ENCODE measurements at places on chromosomes 11 and 22.
A peak's percentile ranks its signal among the peaks of the same experiment; 100 is the strongest.

- peak; percentile 11 for DNase-seq
Observed at GRCh38 chr11:32792948-32793475, 1.4 kb downstream of the CCDC73 start.

DNA sequence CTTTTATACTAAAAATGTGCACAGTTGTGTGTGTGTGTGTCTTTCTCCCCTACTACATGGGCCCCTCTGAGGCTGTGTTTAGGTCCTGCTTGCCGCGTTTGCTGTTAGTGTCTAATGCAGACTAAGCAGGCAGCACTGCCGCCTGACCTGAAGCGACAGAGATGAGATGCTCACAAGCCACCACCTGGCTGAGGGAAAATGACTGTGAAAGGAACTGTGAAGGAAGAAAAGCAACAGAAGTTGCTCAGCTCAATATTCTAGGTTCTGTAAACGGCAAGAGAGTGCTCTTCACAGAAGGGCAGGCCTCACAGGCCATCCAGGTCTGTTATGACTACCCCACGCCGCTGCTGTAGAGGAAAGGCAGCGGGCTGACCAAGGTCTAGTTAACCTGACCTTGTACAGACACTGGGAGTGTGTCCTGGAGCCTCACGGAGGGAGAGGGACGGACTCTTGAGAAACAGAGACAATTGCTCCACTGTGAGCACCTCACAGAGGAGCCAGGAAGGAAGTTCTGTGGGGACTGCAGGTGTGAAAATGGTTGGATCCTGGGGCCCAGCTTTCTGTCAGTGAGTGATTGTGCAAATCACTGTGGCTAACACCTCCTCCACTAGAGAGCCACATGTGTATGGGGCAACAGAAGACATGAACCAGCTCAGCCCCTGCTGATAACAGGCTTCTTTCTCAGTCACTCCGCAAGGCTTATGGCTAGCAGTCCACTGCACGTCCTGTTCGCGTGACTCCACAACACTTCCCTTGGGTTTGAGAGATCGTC, 31.3 kb upstream of the YPEL1 start:
- DNase-seq = no peak

- no peak for DNase-seq
Observed at GRCh38 chr11:114909866-114910265, 231.5 kb downstream of the NXPE2 start.

DNA sequence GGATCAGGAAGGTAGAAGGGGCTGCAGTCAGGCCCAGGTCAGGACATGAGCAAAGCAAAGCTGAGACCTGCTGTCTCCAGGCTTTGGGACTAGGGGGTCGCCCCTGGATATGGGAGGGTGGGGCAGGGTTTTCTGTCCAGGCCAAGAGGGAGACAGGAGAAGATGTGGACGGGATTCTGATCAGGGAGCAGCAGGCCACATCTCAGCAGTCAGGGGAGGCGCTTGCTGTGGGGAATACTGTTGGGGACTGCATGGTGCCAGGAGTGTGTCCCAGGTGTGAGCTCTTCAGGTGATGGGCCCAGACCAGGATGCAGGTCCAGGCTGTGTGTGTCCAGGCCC, 29.3 kb downstream of the IGLL5 start:
- no peak for DNase-seq

GRCh38 chr11:79276736-79277325, 164.0 kb downstream of the TENM4 start:
- no peak for DNase-seq

DNA sequence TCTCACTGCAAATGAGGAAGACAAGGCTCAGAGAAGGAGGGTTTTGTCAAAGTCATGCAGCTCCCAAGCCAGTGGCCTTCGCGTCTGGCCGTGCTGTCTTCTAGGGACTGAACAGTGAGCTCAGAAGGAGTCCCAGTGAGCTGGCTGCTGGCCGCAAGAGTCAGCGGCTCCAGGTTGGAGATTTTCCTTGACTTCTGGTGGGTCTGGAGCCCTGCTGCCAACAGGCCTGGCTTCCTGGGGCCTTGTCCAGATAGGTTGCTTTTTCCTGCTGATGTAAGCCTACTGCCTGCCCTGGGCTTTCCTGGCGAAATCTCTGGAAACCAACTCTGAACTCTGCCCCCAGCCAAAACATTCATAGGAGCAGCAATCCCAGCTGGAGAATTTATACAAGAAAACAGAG, 272.7 kb upstream of the CADM1 start:
- no peak for DNase-seq

- DNase-seq = no peak
Observed at GRCh38 chr11:84045146-84045545, 759.0 kb upstream of the CCDC90B start.

DNA sequence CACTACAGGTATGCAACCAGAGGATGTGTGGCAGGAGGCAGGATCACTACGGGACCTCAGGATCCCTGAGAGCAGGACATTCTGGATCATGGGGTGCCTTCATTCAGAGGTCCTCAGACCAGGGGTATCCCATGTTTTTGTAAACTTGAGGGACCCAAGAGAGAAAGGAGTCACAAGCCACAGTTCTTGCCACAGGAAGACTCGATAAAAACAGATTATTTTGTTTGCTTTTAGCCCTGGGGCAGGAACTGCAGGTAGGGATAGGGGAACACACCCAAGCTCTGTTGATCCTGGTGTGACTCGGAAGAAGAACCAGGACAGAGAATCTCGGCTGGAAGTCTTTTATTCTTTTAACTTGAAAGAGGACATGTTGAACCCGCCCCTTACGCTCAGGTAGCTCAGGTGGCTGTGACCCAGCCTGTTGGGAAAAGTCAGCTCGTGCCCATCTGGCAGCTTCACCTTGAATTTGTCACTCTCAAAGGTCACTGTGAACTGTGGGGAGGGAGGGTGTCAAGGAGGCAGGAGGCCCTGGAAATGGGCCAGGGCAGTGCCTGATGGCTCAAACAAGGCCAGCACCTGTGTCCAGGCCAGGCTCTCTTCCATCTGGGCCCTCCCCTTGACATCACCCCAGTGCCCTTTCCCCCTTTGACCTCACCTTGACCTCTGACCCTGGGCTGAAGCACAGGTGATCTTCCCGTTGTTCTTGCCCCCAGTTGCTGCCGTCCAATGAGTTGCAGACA, 9.8 kb downstream of the LGALS2 start:
- DNase-seq = no peak

DNA sequence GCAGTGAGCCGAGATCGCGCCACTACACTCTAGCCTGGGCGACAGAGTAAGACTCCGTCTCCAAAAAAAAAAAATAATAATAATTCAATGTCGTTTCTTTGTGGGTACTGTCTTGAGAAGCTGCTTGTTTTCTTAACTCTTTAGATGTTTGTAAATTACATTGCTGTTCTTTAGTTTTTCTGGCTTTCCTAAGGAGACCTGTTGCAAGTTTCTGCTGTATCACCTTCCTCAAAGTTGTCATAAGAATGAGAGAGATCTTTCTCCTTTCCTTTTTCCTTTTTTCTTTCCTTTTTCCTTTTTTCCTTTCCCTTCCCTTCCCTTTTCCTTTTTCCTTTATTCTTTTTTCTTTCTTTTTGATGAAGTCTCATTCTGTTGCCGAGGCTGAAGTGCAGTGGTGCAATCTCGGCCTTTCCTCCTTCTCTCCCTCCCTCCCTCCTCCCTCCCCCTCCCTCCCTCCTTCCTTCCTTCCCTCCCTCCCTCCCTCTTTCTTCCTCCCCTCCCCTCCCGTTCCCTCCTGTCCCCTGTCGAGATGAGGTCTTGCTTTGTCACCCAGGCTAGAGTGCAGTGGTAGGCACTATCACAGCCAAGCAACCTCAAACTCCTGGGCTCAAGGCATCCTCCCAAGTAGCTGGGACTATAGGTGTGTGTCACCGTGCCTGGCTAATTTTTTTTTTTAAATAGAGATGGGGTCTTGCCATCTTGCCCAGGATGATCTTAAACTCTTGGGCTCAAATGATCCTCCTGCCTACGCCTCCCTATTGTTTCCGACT, 15.3 kb downstream of the HIPK3 start:
- DNase-seq = no peak

- DNase-seq = no peak
Observed at GRCh38 chr11:35144806-35145205, 5.8 kb downstream of the CD44 start.

- peak; percentile 99 for DNase-seq
Observed at GRCh38 chr11:12802418-12803085, 128.3 kb downstream of the TEAD1 start.

- no peak for DNase-seq
Observed at GRCh38 chr11:84719935-84720577, 907.1 kb downstream of the DLG2 start.

DNA sequence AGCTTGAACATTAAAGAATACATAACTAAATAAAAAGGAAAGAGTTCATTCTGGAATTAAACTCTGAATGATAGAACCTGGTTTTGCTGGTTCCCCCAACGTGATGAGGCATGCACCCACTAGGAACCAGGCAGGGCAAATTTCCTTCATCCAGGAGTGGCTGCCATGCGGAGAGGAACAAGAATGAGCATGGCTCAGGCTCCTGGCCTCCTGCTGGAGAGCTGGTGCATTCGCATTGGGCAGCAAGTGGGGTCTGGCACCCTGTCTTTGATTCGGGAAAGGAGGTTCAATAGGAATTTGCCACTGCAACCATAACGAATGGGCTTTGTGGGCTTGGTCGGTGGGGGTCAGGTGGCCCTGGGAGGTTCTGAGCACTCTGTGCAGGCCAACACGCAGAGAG, 169.8 kb upstream of the TENM4 start:
- DNase-seq = no peak

DNA sequence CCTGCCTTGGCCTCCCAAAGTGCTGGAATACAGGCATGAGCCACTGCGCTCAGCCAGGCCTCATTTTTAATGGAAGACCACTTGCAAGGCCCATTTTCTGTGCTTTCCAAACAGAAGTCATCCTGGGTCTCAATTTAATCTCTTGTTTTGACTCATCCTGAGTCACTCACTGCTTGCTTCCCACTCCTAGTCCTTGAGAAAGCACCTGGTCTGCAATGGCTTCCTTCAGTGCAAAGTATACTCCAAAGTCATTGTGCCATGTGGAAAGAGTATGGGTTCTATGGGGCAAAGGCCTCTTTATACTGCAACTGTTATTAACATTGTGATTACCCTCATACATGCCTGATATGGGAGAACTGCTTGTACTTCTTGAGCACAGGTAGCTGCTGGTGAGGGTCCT, 18.3 kb upstream of the SLC5A1 start:
- no peak for DNase-seq

DNA sequence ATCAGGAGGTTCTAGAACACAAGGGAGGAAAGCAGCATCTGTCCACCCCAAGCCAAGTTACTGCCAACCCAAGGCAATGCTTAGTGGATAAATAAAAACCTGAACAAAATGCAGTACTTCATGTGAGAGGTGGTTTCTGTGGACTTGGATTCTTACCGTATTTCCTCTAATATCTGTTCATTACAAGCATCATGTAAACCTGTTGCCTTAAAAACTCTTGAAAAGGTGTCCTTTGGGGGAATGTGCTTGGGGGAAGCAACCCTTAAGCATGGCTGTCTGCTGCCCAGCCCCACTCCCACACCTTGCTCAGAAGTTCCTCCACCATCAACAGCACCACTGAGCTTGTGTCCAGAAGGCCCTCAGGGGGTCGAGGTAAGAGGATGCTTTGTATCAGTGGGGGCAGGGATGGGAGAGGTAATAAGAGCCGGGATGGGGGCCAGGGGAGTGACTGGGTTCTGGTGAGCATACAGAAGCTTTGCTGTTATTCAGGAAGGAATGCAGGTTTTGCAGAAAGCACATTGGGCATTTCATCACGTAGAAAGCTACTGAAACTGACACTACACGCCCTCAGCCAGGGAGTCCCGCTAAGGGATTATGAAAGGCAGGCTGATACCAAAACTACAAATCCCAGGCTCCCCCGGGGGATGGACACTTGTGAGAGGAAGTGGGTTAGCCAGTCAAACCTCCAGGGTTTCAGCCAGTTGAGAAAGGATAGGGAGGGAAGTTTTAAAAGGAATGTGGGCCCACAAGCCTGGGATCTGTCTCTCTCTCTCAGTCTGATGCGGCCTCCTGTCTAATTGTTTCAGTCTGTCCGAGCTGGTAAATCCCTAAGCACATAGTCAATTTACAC, 52.0 kb downstream of the KCNJ1 start:
- DNase-seq = no peak

DNA sequence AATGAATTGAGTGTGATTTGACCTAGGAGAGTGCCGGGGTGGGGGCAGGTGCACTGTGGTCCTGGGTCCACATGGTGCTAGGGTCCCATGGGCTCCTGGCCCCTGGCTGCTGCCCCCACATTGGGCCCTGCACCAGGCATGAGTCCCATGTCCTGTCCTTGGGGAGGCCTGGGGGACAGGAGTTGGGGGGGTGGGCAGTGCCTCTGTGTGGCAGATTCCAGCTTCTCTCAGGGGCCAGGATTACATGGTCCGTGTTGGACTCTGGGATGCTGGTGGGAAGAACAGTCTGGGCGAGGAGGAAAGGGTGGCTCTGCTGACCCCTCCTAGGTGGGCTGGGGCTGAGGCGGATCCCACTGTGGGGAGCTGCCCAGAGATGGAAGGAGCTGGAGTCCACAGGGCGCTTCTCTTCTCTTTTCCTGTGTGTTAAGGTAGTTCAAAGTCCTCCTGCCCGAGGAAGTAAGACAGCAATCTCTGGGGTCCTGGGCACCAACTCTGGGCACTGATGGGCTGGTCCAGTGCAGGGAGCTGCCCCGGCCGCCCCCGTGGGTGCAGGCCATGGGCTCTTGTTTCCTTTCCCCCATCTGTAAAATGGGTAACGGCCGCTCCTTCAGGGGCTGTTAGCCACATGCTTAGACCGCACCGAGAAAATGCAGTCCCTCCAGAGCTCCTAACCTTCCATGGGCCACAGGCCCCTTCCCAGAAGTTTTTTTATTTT, 19.8 kb downstream of the KCNQ1 start:
- DNase-seq = no peak

DNA sequence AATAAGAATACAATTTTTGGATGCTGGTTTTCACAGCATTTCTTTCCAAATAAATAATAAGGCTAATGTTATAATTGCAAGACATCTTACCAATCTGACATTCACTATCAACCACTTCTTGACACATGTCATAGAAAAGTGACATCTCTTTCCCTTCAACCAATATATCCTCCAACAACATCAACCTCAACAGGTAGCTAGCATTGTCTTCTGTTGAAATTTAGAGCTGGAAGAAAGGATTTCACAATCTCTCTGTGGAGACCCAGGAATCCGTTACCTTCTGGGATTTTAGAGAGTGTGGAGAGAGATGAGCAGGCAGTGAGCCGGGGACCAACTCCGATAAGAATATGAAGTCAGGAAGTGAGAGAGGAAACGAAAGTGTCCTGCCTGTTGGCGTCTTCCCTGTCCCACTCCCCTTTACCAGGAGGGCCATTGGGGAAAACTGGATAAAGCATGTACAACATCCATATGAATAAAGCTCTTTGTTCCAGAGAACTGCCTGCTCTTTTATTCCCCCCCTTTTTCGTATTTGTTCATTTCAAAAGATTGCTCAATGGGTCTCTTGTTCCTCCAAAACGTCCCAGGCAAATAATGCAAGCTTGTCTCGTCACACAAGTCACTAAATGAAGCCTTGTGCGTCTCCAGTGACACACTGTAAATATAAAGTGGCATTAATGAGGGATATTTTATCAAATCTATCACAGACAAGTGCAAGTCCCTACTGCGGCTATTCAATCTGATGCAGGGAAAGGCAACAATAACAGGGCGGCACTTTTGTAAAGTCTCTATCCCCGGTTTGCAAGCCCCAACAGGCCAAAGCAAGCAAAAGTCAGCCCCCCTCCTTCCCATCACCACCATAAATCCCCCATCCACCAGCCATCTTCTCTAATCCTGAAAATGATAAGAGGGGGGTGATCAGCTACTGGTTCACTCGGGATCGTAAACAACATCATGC, 3.4 kb downstream of the CADM1 start:
- DNase-seq = no peak

- DNase-seq = no peak
Observed at GRCh38 chr11:118050208-118050891, 26.5 kb upstream of the TMPRSS4 start.

- DNase-seq = no peak
Observed at GRCh38 chr22:19965771-19966709, 24.4 kb upstream of the TXNRD2 start.
